ENCODE measurements at places on chromosomes 5 and 9.

GRCh38 chr9:106892632-106893031 lies 29.7 kb downstream of the ZNF462 start:
- DNase-seq = no peak

DNA sequence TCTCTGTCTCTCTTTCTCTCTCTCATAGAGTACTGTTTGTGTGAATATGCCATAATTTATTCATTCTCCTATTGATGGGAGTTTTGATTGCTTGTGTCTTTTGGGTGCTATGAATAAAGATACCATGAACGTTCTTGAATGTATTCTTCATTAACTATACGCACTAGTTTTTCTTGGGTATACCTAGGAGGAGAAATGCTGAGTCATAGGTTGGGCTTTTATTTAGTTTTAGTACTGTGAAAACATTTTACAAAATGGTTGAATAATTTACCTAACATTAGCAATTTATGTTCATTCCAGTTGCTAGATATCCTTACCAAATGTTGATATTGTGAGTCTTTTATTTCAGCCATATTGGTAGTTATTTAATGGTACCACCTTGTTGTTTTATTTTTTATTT lies 192.5 kb downstream of the NPR3 start:
- no peak for DNase-seq

- no peak for DNase-seq
Measured at GRCh38 chr9:38083858-38084555, 15.0 kb upstream of the SHB start.

DNA sequence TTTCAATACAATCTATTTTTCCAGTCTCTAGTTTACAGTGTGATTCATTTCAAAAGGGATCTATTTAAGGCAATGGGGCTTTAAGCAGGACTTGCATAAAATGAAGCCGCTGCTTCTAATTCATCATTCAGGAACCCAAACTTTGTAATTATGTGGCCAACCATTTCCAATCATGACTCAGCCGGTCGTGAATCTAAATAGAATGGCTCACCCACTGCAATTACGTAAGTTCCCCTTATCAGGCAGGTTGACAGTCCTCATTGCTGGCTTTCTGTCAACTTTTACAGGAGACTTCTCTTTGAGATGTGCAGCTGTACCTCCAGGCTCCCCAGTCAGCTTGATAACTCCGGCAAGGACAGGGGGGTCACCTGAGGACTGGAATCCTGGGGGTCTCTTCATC lies 152.8 kb upstream of the DAP start:
- no peak for DNase-seq

- DNase-seq = peak; percentile 66
Measured at GRCh38 chr9:114387680-114388356, at the start of gene AKNA. Gene AKNA (minus strand): TSS chr9:114387982. CDS start chr9:114381333, 6,649 bp downstream.

DNA sequence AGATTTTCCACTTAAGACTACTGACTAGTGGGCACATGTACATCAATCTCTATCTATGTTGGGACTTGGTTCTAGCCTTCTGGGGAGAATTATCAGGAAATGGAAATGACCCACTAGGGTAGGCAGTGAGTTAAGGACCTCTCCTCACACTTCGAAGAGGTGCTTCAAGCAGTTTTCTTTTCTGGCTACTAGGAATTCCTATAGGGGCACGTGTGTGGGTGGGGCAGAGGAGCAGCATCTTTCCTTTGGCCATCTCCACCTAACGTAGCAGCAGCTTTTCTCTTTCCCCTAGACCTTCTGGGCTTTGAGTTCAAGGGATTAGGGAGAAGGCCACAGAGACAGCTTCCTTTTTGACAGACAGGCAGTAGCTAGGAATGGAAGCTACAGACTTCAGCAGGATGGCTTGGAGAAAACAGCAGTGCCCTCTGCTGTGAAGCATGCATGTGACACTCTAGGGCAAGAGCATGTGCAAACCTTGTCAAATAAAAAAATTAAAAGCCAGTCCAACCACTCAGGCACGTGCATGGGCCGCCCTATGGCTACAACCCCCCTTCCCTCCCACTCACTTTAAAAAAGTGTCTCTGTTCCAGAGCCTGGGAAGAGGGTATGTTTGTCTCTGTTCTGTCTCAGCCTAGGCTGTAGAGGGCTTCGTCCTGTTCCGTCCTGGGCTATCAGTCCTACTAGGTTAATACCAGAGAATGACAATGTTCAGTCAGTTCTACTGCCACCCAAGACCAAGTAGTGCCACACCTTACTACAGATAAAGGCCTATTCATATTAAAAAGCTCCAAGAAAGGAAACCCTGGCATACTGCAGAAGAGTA lies 8.7 kb upstream of the GFRA3 start:
- DNase-seq = no peak

DNA sequence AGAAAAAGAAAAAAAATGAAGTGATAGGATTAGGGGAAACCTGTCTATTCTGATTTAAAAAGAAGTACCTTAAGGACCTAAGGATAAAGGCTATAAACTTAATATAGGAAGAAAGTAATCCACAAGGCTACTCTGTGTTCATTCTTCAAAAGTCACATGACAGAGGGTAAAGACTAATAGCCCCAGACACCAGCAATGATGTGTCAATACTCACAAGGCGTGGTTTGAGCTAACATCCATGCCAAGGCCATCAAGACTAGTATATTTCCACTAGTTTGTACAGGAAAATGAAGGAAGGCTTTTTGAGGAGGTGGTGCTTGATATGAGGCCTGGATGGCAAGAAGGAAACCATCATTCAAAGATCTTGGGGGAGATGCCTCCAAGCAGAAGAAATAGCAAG lies 49.7 kb upstream of the TEX48 start:
- no peak for DNase-seq

DNA sequence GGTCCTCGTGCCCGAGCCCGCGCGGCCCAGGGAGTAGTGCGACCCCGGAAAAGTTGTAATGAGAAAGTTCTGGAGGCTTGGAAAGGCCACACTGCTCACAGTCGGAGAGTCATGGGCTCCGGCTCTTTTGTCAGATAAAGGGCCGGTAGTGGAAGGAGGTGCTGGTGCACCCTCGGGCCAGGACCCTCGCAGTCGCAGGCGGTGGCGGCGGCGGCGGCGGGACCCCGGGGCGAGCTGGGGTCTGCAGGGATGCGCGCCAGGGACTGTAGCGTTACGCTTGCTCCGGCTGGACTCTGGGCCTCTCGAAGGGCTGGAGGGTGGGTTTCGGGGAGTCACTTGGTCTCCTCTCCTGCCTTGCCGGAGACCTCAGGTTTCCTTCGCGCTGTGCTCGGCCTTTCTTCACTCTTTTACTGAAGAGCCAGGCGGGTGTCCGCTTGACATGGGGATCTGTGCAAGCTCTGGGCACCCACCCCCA lies 1.5 kb downstream of the RORB start:
- DNase-seq = no peak

GRCh38 chr9:72695365-72695764 lies 174.0 kb downstream of the TMC1 start:
- DNase-seq = no peak

DNA sequence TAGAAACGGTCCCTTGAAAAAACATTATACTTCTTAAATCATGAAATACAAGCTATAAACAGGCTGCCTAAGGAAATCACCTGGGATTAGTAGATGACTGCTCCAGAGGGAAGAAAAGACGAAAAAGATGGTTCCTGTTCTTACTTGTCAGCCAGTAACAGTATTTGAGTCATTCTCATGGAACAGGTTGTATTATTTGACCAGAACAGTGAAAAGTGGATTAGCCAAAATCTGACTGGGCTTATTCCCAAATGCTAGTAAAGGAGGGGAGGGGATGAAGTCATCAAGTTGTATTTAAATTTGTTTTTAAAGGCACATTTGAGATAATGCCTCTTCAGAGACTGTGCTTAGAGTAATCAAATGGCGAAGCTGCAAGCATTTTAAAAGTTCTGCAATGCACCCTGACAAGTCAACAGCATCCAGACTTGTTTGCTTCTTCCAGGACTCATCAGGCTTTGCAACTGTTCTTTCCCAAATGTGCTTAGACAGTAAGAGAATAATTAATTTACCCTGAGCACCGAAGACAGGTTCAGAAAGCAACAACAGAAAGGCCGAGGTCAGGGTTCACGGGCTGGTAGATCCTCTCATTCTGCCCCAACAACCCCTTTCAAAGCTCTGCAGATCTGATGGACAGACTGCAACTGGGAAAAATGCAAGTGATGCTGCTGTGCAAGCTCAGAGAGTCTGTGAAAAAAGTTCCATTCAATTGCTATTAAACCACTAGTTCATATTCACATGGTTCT lies 800.6 kb downstream of the KCTD16 start:
- DNase-seq = no peak

DNA sequence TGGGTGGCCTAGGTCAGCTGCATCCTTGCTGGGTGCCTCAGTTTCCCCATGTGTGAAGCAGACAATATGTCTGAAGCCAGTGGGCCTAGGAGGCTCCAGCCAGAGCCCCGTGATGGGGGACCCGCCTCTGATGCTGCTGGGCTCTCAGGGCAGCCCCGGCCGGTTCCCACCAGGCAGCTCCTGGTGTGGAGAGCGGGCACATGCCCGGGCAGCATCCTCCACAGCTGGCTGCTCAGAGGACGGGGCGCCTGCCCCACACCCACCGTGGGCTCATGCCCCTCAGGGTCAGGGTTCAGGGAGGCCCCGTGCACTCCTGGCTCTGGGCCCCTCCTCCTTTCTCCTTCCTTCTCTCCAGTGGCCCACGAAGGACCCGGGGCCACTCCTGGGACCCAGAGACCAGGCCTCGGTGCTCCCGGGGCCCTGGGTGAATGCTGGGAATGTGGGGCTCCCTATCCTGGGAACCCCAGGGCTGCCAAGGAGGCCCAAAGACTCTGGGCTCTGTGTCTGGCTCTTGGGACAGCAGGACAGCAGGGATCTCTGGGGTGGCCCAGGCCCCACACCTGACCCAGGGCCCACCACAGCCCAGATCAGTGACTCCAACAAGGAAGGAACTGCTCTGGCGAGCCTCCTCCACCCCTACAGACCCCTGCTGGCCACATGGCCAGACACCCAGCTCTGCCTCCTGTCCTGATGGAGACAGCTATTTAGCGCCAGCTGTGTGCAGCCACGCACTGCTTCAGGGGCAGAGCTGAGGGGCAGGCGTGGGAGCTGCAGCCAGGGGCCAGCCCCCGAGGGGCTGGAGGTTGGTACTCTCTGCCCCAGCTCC lies 39.5 kb upstream of the EGFL7 start:
- no peak for DNase-seq

DNA sequence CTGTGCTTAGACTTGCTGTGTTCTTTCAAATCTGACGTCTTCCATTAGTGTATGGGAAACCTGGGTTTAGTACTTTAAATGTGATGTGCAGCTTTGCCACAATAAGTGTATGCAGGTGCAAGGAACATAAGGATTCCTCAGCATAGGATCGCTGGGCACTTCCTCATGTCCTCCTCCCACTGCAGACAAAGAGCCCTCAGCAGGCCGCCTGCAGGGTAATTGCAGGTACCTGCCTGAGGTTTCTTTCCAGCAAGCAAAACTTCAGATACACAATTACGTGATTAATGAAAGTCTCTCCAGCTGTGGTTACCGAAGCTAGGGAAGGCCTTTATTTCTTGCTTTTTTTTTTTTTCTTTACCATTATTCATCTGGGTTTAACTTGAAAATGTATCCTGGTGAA lies 233.1 kb downstream of the RFK start:
- no peak for DNase-seq

GRCh38 chr5:170844651-170845050 lies 17.2 kb upstream of the RANBP17 start:
- DNase-seq = no peak

DNA sequence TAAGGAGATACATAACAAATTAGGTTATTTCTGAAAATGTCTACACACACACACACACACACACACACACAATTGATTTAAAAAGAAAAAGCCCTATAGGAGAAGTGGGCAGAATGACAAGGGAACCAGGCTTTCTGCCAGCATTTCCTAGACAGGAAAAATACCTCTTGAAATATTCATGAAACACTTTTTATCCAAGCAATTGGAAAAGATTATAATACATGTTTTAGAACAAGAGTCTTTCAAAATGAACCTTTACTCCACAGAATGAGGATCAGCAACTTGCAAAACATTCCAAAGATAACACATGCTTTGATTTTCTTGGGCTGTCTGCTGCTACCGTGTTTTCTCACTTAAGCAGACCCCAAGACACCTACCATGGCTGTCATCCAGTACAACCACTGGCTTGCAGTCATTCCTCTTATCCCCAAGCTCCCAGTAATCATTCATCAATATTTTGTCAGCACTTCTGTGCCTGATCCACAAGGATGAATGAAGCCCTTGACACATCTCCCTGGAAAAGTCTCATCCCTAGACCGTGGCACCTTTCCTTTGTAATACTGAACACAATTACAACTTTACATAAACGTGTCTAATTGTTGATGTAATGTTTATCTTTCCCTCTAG lies 717.1 kb upstream of the ZNF608 start:
- DNase-seq = no peak

- DNase-seq = no peak
Measured at GRCh38 chr5:177171961-177172360, 38.4 kb downstream of the NSD1 start.

DNA sequence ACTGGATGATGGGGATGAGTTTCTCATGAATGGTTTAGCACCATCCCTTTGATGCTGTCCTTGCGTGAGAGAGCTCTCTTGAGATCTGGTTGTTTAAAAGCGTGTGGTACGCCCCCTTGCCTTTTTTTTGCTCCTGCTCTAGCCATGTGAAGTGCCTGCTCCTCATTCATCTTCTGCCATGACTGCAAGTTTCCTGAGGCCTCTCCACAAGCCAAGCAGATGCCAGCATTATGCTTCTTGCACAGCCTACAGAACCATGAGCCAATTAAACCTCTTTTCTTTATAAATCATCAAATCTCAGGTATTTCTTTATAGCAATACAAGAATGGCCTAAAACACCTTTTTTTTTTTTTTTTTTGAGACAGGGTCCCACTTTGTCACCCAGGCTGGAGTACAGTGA lies 32.8 kb downstream of the FNIP1 start:
- DNase-seq = no peak
